ENCODE measurements at places on chromosomes 3 and 15. TPM values are rescaled to one million over a fixed set of nuclear protein-coding genes. Genes with fewer than 3 reads are reported as not detected.

The HCLS1 gene
- total RNA-seq: 0.85 TPM

The KIF15 gene
- 12.2 TPM for total RNA-seq

The ANKRD28 gene
- total RNA-seq: 89.3 TPM

The PRTG gene
- total RNA-seq: 11.4 TPM

The GMPS gene
- total RNA-seq: 137 TPM

The LIPH gene
- total RNA-seq: 19.9 TPM

The LRRC57 gene
- 39.2 TPM for total RNA-seq

The GNB4 gene
- 26.7 TPM for total RNA-seq

The SAMD7 gene
- total RNA-seq: not detected

The ARGFX gene
- total RNA-seq: not detected

The SI gene
- total RNA-seq: not detected

The ABHD17C gene
- 16.3 TPM for total RNA-seq

The GPR160 gene
- 0.18 TPM for total RNA-seq

The TJP1 gene
- total RNA-seq: 79.1 TPM

The ATXN7 gene
- total RNA-seq: 17.3 TPM

The GPR156 gene
- total RNA-seq: 0.39 TPM

The CHRM5 gene
- not detected for total RNA-seq

The MASP1 gene
- not detected for total RNA-seq

The GOLGA8G gene
- total RNA-seq: not detected

The REC114 gene
- not detected for total RNA-seq

The RFTN1 gene
- total RNA-seq: 0.90 TPM
